ENCODE measurements at places on chromosomes 6 and 20. TPM values are rescaled to one million over a fixed set of nuclear protein-coding genes. Genes with fewer than 3 reads are reported as not detected.

BPIFA1 gene
- total RNA-seq = not detected

BANF2 gene
- total RNA-seq = not detected

DEFB123 gene
- total RNA-seq = not detected

CALHM5 gene
- 8.7 TPM for total RNA-seq

HAO1 gene
- total RNA-seq = not detected

TOX2 gene
- total RNA-seq = 1.1 TPM

DSP gene
- total RNA-seq = 0.83 TPM

TCF21 gene
- 27.4 TPM for total RNA-seq

BMP5 gene
- total RNA-seq = under 0.01 TPM

Data from smooth muscle cell of bladder (primary cell).